Glutamatergic neuron (in vitro differentiated cells): ENCODE measurements at places on chromosomes 3 and 15. TPM values are rescaled to one million over a fixed set of nuclear protein-coding genes. Genes with fewer than 3 reads are reported as not detected.

GRCh38 chr3:152346740-152347139, 78.0 kb downstream of the MBNL1 start:
- no peak for DNase-seq

DNA sequence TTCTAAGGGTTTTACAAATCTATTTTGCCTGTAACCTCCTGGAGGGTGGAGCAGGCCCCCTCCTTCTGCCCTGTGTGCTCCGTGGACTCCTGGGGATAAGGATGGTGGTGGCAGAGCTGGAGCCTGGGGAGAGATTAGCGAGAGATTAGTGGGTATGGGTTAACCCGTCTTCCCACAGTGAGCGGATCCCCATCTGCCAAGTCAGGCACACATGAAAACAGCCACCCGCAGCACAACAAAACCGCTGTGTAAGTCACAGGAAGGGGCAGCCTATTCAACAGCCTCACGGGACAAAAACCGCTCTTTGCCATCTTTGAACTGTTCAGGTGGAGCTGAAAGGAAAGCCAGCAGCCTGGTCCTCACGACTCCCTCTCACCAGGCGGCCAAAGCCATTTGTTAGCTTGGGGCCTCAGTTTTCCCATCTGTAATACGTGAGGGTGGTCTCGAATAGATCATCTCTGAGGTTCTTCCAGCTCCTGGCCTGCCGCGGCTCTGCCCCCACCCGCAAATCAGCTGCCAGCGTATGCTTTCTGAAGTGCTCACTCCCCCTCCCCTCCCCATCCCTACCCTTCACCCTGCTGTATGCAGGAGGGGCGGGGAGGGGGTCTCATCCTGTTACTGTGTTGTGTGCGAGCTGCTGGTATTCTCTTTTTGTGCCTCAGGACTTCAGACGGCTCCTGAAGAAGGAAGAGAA, 43.6 kb downstream of the PDIA5 start:
- no peak for DNase-seq

DNA sequence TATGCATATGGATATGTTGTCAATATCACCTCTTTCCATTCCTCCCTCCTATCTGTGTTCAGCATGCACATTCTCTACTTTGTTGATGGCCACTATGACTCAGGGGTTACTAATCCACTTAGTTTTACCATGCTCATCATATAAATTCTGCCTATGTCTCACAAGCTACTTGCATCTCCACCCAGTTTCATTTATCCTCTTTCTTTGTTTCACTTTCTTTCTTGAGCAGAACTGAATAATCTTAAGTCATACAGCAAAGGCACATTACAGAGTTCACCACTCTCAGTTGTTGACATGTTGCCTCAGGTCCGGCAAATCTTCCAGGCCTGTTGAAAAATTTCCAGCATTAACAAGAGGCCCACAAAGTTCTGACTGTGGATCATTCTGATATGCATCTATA, 71.5 kb downstream of the SSR3 start:
- DNase-seq = no peak

GRCh38 chr3:188749010-188749617, 422.7 kb upstream of the TPRG1 start:
- no peak for DNase-seq

SLC27A2 gene
- not detected for total RNA-seq
